ENCODE measurements at places on chromosomes 5 and 9. TPM values are rescaled to one million over a fixed set of nuclear protein-coding genes. Genes with fewer than 3 reads are reported as not detected.

DNA sequence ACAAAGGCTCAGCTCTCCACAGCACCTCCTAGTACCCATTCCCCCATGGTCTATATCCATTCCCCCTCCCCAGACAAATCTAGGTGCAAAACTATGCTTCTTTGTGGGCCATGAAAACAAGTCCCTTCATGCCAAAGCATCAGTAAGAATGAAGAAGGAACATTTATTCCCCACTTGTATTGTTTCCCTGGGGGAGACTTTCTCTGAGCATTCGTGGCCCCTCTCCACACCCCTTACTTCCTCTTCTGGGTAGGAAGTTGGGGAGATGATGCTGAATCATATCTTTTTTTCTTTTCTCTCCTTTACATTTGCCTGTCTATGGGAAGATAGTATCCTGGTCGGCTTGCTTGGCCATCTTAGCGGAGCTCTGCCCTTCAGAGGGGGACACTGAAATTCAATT, 246.8 kb downstream of the NSG2 start:
- no peaks in the 10 kb centered on the region for H3K27me3 ChIP-seq
- no peak for DNase-seq
- no peak overlapping the region for H3K27ac ChIP-seq

GRCh38 chr9:77156646-77157371, 20.5 kb upstream of the VPS13A start:
- no peak for DNase-seq
- H3K4me3 ChIP-seq, result no peak overlapping the region
- no peaks in the 10 kb centered on the region for H3K4me1 ChIP-seq
- no peaks in the 10 kb centered on the region for H3K36me3 ChIP-seq
- H3K27me3 ChIP-seq, result no peaks in the 10 kb centered on the region

GRCh38 chr5:131151216-131151615, 13.8 kb downstream of the HINT1 start:
- H3K4me1 ChIP-seq, result no peaks in the 10 kb centered on the region
- H3K27ac ChIP-seq, result no peak overlapping the region
- no peak overlapping the region for H3K4me3 ChIP-seq

GRCh38 chr9:136372561-136373299, 739 bp downstream of the CARD9 start:
- peak overlapping the region; percentile 75 for H3K27ac ChIP-seq
- no peaks in the 10 kb centered on the region for H3K36me3 ChIP-seq
- DNase-seq, result peak; percentile 88
- peaks cover 15% of the 10 kb centered on the region for H3K4me1 ChIP-seq
- no peaks in the 10 kb centered on the region for H3K27me3 ChIP-seq

GRCh38 chr9:126334721-126335621, 8.3 kb downstream of the MVB12B start:
- H3K27me3 ChIP-seq, result no peaks in the 10 kb centered on the region
- no peaks in the 10 kb centered on the region for H3K36me3 ChIP-seq
- H3K27ac ChIP-seq, result peak overlapping the region; percentile 76

PTPRD gene
- 17.2 TPM for total RNA-seq

GABRA1 gene
- total RNA-seq, result not detected

All from lower lobe of right lung (tissue), 2 donors.